ENCODE measurements at places on chromosomes 1 and 21. TPM values are rescaled to one million over a fixed set of nuclear protein-coding genes. Genes with fewer than 3 reads are reported as not detected.

DNA sequence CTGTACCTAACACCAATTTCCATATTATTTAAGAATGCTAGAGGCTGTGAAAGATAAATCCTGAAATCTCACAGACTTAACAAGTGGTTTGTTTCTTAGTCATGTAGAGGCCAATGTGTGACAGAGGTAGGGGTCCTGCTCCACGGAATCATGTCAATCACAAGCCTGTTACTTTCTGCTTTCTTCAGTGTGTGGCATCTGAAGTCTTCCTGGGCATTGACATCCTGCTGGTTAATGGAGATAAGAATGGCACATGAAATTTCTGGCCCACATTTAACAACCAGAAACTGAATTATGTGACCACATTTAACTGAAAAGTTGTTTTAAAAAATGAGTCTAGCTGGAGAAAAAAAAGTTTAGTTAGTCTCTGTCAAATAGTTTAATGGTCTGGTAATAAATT, 68.3 kb upstream of the PLA2G4A start:
- no peaks in the 10 kb centered on the region for H3K4me1 ChIP-seq
- no peaks in the 10 kb centered on the region for H3K27me3 ChIP-seq

DNA sequence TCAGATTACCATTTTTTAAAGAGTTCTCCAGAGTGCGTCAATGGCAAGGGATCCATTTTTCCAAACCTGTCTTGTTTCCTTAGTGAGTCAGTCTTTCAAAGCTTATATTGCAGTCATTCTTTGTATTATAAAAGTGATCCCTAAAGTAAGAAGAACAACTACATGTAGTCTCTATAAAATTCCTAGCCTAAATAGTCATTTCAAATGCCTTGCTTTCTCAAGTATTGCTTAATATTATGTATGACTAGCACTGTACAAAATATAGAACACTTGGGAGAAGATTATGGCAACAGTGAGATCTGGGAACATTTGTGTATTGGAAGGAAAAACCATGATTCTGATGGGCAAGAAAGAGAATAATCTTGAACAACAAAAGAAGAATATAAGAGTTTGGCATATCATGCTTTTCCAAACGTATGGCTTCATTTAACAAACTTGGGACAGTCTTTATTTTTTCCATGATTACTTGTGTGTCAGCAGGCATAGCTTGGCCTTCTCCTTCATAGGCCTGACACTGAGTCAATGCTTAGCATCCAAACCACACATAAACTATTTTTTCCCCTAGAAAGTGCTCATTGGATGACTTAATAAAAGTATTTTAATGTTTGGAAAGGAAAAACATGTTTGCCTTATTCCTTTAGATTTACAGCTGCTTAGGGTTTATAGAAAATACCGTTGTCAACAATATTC, 547.4 kb downstream of the LTN1 start:
- no peak overlapping the region for H3K4me3 ChIP-seq
- no peaks in the 10 kb centered on the region for H3K36me3 ChIP-seq
- no peak overlapping the region for H3K27ac ChIP-seq
- no peak for DNase-seq

Gene PCP4L1
- 5.9 TPM for total RNA-seq

Gene RIMS3
- 1.0 TPM for total RNA-seq

- H3K4me1 ChIP-seq, result no peaks in the 10 kb centered on the region
- DNase-seq, result peak; percentile 40
- H3K27me3 ChIP-seq, result no peaks in the 10 kb centered on the region
- no peaks in the 10 kb centered on the region for H3K36me3 ChIP-seq
These were observed 2.0 kb upstream of the ATF3 start for GRCh38 chr1:212606395-212607205.

- H3K4me1 ChIP-seq, result no peaks in the 10 kb centered on the region
- no peak overlapping the region for H3K4me3 ChIP-seq
- H3K27ac ChIP-seq, result no peak overlapping the region
- DNase-seq, result no peak
- H3K36me3 ChIP-seq, result no peaks in the 10 kb centered on the region
- no peaks in the 10 kb centered on the region for H3K27me3 ChIP-seq
These were observed 35.4 kb upstream of the LRRC8B start for GRCh38 chr1:89489047-89489729.

All from liver (tissue), 10 donors.